ENCODE measurements at places on chromosomes 16 and 17. TPM values are rescaled to one million over a fixed set of nuclear protein-coding genes. Genes with fewer than 3 reads are reported as not detected.

The CACNG3 gene
- not detected for total RNA-seq

The FOXJ1 gene
- under 0.01 TPM for total RNA-seq

The ORAI3 gene
- 35.2 TPM for total RNA-seq

The SMPD3 gene
- 0.12 TPM for total RNA-seq

The CACNG5 gene
- total RNA-seq: not detected

The RPRML gene
- total RNA-seq: not detected

The COX6A2 gene
- total RNA-seq: not detected

The ZNF423 gene
- total RNA-seq: 0.62 TPM

The ITGAD gene
- total RNA-seq: not detected

The FN3KRP gene
- 35.5 TPM for total RNA-seq

The KCNJ12 gene
- total RNA-seq: under 0.01 TPM

The SLC6A4 gene
- 0.11 TPM for total RNA-seq

The TMC8 gene
- not detected for total RNA-seq

Data from uterine smooth muscle cell (primary cell).